ENCODE measurements at places on chromosomes 1 and 21.

GRCh38 chr1:97271916-97272788 is 550.6 kb downstream of the PTBP2 start:
- DNase-seq = no peak

DNA sequence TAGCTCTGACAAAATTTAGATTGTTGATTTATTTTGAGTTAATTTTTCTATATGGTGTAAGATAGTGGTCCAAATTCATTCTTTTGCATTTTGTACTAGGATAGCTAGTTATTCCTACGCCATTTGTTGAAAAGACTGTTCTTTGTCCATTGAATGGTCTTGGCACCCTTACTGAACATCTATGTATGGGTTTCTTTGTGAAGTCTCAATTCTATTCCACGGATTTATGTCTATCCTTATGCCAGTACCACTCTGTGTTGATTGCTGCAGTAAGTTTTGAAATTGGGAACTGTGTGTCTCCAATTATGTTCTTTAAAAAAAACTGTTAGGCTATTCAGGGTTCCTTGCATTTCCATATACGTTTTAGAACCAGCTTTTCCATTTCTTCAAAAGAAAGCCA is 145.7 kb downstream of the ZNF644 start:
- DNase-seq = no peak

DNA sequence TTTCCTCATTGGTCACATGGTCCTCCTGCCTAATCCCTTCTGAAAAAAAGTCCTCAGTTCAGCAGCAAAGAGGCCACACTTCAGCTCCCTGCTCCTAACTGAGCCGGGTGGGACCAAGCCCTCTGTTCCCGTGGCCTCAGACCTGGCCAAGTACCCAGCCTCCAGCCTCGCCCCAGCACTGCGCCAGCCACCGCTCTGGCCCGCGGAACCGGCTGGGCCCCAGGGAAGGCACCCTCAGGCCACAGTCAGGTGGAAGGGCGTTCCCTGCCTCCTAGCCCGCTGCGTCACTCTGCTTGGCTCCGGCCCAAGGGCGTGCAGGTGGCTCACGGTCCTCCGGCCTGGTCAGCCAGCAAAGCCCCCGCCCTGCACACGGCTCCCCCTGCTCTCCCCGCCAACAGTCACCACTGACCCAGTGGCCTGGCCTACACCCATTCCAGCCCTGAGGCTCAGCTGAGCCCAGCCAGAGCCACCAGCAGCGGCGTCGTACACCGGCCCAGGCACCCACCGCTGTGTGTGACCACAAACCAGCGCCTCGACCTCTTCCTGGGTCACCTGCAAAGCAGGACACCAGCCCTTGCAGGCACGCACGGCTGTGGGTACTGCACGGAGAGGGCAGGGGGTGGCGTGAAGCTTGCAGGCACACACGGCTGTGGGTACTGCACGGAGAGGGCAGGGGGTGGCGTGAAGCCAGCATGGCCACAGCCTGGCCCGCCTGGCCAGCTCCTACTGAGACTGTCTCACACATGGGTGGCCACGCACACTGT is 19.4 kb downstream of the NADK start:
- no peak for DNase-seq

DNA sequence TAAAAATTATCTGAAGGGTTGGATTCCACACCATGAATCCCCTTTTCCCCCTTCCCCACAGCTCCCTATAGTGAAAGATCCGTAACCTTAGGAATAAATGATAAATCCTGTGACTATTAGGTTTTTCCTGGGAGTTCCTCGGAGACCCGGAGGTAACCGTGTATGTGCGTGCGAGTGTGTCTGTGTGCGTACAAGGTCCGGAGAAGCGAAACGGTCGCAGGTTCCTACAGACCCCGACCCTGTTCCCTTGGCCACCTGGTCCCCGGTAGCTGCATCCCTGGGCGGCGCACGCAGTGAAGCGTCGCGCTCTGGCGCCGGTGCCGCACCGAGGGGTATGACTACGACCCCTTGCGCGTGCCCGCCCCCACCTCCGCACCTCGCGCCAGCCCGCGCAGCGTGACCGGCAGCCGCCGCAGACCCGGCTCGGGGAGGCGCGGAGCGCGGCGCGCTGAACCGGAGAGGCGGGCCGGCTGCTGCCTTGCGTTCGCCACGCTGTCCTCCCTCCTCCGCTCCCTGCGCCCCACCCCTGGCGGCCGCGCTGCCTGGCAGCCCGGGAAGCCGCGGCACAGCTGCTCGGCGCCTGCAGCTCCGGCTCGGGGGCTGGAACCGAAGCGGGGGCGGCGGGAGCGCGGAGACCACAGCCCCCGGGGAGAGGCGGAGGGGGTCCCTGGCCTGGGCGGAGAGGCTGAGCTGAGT is at the start of gene AK5:
Gene AK5, plus strand, starts transcription at position 529 of the 696 bp plus-strand sequence. CDS start 295 bp downstream, outside the sequence.
- peak; percentile 52 for DNase-seq

- no peak for DNase-seq
Observed at GRCh38 chr1:177287994-177288393, 117.2 kb downstream of the BRINP2 start.

DNA sequence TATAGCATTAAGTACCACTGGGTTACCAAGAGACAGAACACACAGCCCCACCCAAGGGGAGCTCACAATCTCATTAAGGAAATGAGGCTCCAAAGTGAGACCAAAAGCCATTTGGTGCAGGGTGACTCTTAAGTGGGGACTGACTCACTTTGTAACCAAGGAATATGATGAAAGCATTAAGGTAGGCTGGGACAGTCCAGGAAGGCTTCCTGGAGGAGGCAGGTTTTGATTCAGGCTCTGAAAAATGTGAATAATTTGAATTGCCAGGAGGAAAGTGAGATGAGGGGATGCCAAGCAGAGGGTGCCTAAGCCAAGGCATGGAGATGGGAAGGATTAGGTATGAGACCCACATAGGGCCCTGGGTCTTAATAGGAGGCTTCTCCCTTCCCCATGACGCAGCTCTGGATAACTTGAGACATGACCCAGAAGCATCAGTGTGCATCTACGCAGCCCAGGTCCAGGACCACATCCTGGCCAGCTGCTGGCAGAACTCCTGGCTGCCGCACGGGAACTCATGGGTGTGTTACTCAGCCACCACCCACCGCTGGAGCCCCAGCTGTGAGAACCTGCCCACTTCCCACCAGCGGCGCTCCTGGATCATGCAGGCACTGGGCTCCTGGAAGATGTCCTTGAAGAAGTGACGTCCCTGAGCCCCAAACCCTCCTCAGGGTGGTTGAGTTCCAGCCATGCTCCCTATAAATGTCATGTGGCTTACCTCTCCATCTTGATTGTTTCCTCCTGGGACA is 5.9 kb upstream of the TTC4 start:
- no peak for DNase-seq

- DNase-seq = peak; percentile 15
Observed at GRCh38 chr1:200739702-200740570, 1.2 kb downstream of the CAMSAP2 start.

DNA sequence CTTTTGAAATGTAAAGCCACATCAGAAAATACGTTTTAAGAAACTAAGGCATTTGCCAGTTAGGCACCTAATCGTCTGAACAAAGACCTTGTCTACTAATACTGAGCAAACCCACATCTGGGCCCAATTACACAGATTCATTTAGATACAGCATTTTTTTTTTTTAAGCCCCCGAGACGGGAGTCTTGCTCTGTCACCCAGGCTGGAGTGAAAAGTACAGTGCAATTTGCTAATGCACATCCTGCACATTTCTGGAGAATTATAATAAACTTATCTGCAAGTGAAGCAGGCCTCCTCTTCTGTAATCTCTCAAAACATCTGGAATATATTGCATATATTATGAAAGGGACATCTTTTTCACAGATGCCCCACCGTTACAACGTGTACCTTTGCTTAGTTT is 3.3 kb downstream of the RSRP1 start:
- DNase-seq = no peak

- no peak for DNase-seq
Observed at GRCh38 chr1:199685369-199685768, 342.1 kb upstream of the NR5A2 start.

GRCh38 chr1:153803470-153804056 is 28.4 kb downstream of the SLC27A3 start:
- no peak for DNase-seq

GRCh38 chr1:203935321-203935720 is 73.9 kb downstream of the SNRPE start:
- no peak for DNase-seq

GRCh38 chr1:204080163-204080903 is 7.4 kb downstream of the SOX13 start:
- no peak for DNase-seq

GRCh38 chr21:41338455-41338854 is 21.9 kb downstream of the FAM3B start:
- no peak for DNase-seq

DNA sequence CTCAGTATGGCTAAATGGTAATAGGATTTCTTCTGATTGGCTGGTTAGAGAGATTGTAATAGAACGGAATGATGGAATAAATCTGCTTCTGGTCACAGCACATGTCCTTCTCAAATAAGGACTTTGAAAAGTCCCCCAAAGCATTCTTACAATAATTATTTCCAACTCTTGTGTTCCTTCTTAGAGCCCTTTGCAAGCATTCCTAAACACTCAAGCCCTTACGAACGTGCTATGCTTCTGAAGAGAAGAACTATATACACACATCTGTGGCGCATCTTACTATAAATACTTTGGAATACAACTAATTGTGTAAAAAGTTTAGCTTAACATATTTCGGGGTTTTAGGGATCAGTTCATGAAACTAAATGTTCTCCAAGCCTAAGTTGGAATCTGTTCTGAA is 25.6 kb downstream of the CLIC4 start:
- DNase-seq = no peak

All from SK-N-DZ (cell line).